Right cardiac atrium (tissue), 5 donors: ENCODE measurements at places on chromosomes 2 and 18.

- no peak for DNase-seq
Observed at GRCh38 chr2:205768815-205769494, 86.7 kb downstream of the NRP2 start.

GRCh38 chr2:10935953-10936942 lies 24.5 kb downstream of the KCNF1 start:
- DNase-seq = no peak

DNA sequence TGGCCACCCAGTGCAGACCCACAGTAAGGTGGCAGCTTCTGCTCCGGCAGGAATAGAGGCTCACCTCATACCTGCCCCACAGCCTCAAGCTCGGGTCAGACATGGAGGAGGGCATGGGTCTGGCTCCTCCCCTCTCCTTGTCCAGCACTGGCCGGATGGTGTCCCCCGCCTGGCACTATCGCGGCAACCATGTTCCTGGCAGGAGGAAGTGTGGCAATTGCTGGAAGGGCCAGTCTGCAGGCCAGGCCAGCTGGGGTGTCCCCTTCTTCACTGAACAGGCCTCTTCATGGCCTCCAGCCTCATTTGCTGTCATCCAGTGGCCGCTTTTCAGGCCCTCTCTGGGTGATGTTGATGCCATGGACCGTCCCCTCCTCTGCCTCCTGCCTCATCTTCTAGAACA lies 41.4 kb upstream of the SMAD7 start:
- peak; percentile 21 for DNase-seq

GRCh38 chr18:50649821-50650220 lies 89.9 kb downstream of the MAPK4 start:
- DNase-seq = peak; percentile 89

DNA sequence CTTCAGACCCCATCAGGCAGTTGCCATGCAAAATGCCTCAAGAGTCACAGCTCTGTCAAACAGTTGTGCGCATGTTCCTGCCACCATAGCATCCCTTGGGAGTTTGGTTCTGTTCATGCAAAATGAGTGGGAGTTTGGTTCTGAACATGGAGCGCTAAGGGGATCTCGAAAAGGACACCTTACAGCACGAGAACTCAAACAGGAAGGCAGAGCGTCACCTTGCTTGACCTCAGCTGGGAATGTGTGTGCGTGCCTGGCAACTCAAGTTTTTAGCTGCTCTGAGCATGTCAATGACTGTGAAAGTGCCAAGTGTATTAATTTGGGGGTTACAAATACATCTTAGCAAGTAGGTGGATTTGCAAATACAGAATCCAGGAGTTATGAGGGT lies 16.6 kb downstream of the MALL start:
- no peak for DNase-seq

GRCh38 chr2:3469486-3469885 lies 49.8 kb downstream of the ADI1 start:
- DNase-seq = peak; percentile 62

- DNase-seq = no peak
Observed at GRCh38 chr2:10635430-10635829, 54.3 kb downstream of the NOL10 start.

DNA sequence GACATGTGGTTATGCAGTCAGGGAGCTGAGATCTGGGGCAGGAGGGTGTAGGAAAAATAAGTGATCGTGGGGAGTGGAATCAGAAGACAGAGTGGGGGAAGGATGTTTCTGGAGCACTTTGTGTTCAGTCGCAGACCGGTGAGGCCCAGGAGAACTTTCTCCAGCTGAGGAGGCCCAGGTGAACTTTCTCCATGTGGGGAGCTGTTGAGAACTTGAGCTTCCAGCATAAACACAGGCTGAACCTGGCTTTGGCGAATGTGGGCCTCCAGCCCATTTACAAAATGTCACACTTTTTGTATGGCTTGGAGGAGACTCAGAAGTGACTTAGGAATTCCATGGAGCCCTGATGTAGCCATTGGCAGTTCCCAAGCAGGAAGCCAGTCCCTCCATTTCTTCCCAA lies 108.5 kb downstream of the VAPA start:
- no peak for DNase-seq

DNA sequence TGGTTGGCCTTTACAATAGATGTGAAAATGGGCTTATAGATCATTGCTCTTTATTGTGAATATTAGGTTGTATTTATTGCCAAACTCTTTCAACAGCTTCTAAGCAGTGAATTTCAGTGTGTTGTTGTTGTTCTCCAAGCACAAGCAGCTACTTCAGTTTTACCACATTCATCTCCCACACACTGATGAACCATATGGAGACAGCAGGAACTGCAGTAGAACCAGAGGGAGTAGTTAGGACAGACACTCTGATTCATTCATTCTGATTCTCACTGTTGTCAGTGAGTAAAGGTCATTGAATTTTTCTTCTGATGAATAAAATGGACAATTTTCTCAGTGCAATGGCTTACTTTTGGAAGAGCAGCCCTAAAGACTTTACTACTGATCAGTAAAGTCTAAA lies 40.2 kb downstream of the CCDC74A start:
- no peak for DNase-seq

- no peak for DNase-seq
Observed at GRCh38 chr2:74079522-74080341, 68.0 kb downstream of the BOLA3 start.
